ENCODE measurements at places on chromosomes 7 and 10.

GRCh38 chr7:7965301-7965700 is 3.3 kb upstream of the GLCCI1 start:
- no peak for DNase-seq

DNA sequence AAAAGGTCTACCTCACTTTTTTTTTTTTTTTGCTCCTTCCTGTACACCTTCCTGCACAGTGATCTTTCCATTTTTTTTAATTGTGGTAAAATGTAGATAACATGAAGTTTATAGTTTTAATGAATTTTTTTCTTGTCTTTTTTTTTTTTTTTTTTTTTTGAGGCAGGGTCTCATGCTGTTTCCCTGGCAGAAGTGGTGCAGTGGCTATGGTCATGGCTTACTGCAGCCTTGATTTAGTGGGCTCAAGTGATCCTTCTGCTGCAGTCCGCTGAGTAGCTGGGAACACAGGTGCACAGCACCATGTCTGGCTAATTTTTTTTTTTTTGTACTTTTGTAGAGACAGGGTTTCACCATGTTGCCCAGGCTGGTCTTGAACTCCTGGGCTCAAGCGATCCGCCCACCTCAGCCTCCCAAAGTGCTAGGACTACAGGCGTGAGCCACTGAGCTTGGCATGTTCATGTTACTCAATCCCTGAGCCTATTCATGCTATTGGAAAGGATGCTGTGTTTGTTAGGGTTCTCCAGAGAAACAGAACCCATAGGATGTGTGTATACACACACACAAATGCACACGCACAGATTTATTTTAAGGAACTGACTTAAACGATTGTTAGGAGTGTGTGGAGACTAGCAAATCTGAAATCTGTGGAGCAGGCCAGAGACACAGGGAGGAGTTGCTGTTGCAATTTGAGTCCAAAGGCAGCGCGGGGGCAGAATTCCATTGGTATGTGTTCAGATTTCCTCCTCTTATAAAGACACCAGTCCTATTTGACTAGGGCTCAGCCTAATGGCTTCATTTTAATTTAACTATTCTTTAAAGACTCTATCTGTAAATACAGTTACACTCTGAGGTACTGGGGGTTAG is 29.1 kb downstream of the GALNT11 start:
- DNase-seq, result no peak

GRCh38 chr10:96656839-96657238 is 63.5 kb downstream of the PIK3AP1 start:
- no peak for DNase-seq

- no peak for DNase-seq
Measured at GRCh38 chr10:93206652-93207051, 133.0 kb downstream of the CYP26A1 start.

GRCh38 chr7:158067219-158067930 is 520.2 kb downstream of the PTPRN2 start:
- no peak for DNase-seq

- no peak for DNase-seq
Measured at GRCh38 chr10:116654816-116655215, 34.1 kb downstream of the PNLIPRP2 start.

GRCh38 chr7:82729172-82730030 is 285.8 kb upstream of the CACNA2D1 start:
- DNase-seq, result no peak

All from Right ventricle myocardium inferior (tissue), 1 donor.